GM04504 (cell line): ENCODE measurements at places on chromosomes 13 and 19.

GRCh38 chr19:14369399-14370168, 11.7 kb upstream of the ADGRE5 start:
- DNase-seq: no peak

DNA sequence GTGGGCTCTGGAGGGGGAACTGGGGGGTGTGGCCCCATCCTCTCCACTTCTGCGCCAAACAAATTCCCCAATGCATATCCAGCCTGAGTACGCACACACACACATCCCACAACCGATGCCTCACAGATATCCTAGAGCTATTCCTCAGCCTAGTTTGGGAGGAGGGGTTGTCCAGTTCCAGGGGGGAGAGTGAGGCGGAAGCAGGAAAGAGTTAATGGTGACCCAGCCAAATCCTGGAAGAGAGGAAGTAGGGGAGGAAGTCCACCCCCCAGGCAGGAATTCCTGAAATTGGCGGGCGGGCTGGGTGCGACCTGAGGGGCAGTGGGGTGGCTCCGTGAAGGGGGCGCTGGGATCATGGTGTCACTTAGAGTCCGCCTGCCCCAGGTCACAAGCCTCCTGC, 897 bp downstream of the GPR4 start:
- no peak for DNase-seq

- no peak for DNase-seq
Observed at GRCh38 chr13:40637643-40638042, 28.8 kb downstream of the FOXO1 start.

DNA sequence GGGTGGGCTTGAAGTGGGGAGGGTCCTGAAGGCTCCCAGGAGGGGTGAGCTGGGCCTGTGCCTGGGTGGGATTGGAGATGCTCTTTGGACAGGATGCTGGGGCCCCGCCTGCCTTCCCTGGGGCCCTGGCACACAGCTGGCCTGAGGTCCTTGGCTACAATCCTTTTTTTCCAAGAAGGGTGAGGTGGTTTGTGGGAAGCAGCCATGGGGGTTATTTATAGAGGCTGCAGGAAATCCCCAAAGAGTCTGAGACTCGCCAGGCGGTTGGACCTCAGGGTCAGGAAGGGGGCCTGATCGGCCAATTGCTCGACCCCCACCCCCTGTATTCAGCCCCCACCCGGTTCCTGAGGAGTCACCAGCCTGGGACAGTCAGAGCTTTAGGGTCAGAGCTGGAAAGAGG, 10.0 kb downstream of the GTPBP3 start:
- no peak for DNase-seq

DNA sequence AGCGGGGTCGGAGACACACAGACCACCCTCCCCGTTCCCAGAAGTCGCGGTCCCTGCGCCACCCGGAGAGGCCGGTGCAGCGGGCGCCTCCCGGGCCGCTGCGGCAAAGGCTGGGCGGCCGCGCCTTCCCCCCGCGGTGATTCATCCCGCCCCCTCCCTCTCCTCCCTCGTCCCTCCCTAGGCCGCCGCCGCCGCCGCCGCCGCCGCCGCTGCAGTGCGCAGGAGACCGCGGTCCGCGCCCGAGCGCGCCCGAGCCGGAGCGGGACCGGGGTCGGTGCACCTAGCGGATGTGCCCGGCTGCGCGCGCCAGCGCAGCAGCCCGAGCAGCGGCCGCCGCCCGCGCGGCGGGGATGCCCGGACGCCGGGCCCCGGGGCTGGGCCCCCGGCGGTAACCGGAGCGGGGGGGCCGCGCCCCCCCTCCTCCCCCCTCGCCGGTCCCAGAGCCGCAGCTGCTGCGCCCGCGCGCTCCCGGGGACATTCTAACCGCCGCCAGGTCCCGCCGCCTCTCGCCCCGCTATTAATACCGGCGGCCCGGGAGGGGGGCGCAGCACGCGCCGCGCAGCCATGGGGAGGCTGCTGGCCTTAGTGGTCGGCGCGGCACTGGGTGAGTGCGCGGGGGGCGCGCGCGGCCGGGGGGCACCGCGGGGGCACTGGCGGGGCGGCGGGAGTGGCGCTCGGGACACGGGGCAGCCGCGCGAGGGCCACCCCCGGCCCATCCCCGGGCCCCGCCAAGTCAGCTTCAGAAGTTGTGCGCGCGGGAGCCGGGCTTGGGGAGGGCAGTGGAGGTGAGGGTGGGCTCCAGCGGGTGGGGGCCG, at the start of gene SCN1B:
Gene SCN1B, plus strand, starts transcription at position 214 of the 815 bp plus-strand sequence. Its CDS starts 351 bp downstream, at position 565.
- DNase-seq: no peak

DNA sequence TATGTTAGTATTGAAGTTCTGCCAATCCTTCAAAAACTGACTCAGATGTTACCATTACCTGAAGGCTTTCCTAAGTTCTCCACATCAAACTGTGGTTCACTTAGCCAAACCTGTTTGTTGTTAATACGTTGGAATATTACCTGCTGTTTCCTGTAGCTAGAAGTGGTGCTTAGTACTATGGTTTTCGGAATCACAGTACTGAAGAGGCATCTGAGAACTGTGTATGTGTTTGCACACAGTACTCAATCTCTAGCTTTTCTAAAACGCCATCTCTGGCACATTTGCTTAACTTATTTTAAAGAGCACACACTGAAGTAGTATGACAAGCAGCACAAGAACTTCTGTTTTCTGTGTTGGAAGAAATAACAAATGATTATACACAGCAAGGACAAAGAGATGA, 248.2 kb downstream of the SHISA2 start:
- no peak for DNase-seq

- no peak for DNase-seq
Observed at GRCh38 chr19:19444681-19445155, 39.2 kb downstream of the GATAD2A start.

- no peak for DNase-seq
Observed at GRCh38 chr19:7417671-7418324, 69.1 kb downstream of the ARHGEF18 start.

DNA sequence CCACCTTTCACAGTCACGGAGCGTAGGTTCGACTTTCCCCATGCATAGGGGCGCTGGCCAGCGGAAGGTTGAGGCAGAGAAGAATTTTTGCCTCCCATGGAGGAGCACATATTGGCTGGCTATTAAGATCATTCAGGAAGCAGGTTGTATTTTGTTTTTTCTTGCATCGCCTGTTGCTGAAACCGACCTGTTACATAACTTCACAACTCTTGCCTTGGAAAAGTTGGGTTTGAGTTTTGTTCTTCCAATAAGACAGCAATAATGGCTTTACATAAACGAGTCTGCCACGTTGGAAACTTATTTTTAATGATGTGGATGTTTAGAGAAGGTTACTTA, 1.4 kb downstream of the UPF1 start:
- DNase-seq: no peak

DNA sequence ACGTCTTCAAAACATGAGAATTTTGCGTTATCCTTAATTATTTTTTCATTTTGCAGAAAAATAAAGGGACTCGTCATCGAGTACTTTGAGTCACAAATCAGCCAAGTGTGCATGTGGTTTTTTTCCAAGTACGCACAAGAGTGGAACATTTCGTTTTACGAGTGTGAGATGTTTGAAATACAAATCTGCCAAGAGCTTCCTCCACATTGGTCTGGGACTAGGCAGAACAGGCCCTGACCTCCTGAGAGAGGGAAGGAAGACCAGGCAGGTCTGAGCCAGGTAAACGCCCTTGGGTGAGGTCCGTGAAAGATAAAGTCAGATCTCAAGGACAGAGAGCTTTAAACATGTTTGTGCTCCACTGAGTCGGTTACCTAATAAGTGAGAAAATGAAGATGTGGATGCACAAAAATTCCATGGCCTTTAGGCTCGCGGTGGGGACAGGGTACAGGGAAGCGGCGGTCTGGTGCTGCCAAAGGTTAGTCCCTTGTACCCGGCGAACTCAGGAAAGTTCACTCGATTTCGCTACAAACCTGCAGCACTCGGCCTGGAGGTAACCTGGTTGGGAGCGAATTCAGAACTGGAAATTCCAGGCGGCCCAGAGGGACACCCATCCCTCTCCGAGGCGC, 473 bp upstream of the ITM2B start:
- DNase-seq: no peak

- no peak for DNase-seq
Observed at GRCh38 chr13:48199404-48199946, 33.5 kb upstream of the ITM2B start.

- no peak for DNase-seq
Observed at GRCh38 chr13:76632401-76633044, 253.7 kb downstream of the KCTD12 start.

DNA sequence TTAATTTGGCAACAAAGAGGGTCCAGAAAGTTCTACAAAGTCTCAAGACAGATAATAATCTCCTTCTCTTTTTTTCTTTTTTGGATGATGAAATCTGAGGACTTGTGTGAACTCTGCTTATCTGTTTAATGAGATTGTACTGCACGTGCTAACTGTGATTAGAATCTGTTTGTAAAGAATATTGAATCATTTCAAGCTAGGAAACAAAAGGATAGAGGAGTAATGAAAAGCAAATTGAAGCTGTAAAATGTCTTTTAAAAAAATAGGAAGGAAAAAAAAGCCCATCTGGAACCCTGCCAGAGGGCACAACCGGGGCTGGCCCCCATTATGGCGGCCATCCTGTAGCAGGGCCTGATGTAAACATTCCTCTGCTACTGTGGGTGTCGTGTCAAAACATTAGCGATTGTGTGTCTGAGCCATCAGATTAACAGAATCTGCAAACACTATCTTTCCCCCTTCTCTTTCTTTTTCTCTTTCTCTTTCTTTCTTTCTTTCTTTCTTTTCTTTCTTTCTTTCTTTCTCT, 83.0 kb downstream of the FLT1 start:
- DNase-seq: no peak

DNA sequence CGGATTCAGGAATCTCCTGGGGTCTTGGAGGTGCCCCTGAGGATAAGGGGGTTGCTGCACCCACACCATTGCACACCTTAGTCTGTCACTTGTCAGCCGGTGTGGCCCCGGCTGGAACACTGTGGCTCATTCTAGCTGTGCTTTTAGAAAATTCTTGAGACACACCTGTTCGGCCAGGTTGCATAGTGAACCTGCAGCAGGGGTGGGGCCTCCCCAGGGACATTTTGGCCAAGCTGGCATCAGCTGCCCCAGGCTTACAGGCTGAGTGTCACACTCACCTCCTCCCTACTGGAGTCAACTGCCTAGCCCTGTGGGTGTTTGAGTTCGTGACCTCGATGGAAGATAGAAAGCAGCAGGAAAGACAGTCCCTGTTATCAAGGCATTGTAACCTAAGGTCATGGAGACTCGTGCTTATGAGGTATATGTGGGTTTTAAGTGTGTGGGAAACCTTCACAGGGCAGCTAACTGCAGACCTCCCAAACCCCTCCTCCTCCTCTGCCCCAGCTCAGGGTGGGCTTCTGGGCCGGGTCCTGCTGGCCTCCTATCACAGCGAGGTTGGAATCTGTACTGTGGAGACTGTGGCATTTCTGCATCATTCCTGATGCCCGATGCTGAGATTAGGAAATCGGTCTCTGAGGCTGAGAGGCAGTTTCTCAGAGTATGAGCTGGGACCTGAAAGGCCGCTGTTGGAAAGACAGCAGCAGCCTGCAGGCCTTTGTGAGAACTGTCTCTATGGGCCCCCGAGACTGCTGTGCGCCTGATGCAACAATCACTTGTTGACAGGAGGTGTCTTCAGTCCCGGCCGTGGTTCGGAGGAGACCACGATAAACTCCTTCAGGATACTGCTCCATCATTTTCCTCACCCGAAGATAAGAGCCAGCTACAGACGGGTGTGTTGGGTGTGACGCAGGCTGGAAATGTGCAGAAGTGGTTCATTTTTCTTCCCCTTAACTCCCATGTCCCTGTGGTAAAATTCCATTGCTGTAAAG, 72.2 kb downstream of the ATP11A start:
- DNase-seq: no peak

GRCh38 chr19:53853707-53854106, 14.0 kb upstream of the MYADM start:
- no peak for DNase-seq

DNA sequence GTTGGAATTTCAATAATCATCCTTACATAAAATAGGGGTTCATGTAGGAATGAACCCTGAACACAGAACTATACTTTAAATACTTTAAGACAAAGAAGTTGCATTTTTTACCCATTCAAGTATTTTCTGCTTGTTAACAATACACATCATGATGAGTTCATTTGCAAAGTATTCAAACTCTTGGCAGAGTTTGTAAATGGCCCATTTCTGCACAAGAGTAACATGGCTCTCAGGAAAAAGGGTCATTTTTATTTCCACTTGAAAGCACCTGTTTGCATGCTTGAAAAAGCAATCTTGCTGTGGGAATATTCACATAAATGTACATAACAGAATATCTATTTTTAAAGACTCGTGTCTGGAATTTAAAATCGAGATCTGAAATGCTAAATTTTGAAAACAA, 18.1 kb downstream of the ESD start:
- DNase-seq: peak; percentile 12

- peak; percentile 67 for DNase-seq
Observed at GRCh38 chr19:5048091-5048726, 79.3 kb downstream of the KDM4B start.

DNA sequence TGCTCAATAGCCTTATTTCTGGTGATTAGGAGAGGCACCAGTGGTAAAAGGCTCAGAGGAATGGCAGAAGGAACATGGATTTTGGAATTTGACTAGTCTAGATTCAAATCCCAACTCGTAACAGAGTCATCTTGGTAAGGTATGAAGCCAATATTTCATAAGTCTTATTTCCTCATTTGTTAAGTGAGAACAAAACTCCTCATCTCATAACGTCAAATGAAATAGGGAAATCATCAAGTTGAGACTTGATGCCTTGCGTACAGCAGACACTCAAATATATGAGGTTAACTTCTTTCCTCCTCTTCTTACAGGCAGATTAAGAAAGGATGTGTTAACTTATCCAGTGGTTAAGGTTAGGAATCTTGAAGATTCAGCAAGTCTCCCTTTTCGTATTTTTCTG, 189.2 kb downstream of the DLEU7 start:
- DNase-seq: no peak

DNA sequence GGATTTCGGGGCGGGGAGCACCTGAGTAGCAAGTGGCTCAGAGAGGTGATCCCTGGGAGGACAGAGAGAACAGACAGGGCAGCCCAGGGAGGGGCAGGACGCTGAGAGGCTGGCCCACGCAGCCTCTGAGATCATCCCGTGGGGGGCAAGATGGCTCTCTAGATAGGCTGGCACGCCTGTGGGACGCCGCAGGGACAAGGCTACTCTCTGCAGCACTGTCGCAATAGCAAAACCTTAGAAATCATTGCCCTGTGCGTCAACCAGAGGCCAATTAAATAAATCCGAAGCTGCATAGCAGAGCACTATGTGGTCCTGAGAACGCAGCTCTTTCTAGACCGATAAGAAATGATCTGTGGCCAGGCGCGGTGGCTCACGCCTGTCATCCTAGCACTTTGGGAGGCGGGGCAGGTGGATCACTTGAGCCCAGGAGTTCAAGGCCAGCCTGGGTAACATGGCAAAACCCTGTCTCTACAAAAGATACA, 5.1 kb downstream of the PEX11G start:
- DNase-seq: no peak
